ENCODE measurements at places on chromosomes 2 and 18.

- DNase-seq = no peak
Observed at GRCh38 chr18:44500808-44501610, 179.7 kb upstream of the SETBP1 start.

- no peak for DNase-seq
Observed at GRCh38 chr2:230968921-230969658, 26.8 kb upstream of the SPATA3 start.

GRCh38 chr2:1097101-1097500, 146.5 kb downstream of the SNTG2 start:
- DNase-seq = no peak

DNA sequence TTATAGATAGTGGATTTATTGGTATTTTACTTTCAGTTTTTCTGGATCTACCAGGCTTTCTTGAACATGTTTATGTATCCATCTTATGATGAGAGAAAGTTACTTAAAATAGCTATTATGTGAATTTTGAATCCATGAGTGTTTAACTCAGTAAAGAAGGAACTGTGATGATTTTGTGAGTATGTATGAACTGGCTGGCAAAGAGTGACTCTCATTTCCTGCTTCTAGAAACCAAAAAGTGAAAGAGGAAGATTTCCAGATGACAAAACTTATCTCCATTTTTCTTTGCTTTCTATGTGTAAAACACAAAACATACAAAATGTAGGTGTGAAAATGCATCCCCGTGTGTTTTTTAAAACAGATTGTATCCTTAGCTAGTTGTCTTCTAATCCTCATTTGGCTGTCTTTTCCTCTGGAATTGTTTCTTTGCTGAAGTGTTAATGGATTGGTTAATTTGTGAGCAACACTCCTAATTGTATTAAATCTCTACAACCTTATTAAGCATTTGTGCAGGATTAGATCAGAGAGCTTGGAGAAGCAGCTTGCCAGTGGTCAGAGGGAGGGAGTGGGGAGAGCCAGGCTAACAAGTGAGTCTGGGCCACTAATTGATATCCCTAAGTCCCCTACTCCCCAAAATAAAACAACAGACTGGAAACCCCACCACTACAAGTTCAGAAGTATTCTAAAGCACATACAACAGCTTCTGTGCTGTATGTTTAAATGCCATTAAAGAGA, 23.9 kb downstream of the PTPRM start:
- DNase-seq = no peak

DNA sequence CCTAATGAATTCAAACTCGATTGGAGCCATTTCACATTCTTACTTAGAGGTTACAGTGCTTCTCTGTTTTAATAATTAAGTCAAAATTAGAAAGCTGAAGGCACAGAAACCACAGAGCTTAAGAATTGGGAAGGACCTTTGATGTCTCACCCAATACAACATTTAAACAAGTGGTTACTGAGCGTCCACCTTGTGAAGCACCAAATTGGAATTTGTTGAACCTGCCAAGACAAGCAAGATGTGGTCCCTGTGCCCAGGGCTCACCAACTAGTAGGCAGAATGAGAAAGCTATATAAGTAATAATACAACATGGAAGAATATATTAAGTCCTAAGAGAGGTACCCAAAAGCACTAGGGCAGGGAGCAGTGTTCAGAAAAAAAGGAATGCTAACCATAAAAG, 64.5 kb upstream of the NPAS2 start:
- DNase-seq = no peak

DNA sequence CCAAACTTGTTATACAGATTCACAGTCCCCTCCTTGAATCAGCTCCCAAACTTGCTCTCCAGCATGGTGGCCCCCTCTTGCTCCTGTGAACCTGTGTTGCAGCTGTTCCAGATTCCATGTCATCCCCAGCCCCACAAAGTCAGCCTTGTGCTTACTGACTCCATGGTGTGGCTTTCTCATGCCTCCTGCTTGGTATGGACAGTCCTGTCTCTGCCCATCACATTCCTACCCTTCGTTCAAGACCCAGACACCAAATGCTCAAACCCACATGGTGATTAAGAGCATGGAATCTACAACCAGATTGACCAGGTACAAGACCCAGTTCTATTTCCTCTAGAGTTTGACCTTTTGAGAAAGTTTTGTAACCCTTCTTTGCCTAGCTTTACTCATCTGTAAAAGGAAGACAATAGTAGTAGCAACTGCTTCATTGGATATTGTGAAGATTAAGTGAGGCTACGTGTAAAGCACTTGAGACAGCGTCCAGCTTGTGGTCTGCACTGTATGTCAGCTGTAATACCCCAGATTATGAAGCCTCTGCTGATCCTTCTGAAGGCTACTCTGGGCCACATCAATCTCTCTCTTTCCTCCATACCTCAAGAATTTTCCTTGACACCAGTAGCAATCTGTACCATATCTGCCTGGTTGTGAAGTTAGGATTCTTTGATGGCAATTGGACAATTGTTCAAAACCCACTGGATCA, 146.4 kb upstream of the HAAO start:
- no peak for DNase-seq

DNA sequence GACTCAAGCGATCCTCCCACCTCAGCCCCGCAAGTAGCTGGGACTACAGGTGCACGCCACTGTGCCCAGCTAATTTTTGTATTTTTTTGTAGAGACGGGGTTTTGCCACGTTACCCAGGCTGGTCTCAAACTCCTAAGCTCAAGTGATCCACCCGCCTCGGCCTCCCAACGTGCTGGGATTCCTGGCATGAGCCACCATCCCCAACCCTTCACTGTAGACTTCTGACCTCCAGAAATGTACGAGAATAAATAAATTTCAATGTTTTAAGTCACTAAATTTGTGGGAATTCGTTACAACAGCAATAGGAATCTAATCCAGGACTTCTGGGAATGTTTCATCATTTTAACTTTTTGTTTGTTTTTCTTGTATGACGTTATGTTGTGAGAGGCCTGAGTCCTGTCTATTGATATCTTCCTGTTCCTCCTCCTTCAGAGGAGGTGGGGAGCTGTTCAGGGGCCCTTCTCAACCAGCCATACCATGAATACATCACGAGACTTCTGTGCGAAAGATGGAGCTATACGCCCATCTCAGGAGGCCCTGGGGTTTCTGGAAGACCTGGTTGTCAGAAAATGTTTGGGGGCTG, 40.0 kb downstream of the TEX44 start:
- no peak for DNase-seq

DNA sequence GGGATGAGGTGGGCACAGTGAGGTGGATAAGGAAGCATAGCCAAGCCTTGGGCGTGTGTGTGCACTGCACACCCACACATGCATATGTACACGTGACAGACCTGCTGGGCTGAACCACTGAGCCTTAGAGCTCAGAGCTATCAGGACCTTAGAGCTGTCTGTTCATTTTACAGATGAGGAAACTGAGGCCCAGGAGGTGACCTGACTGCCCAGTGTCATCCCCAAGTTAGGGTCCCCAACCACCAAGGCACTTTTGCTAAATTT, 8.2 kb upstream of the SNED1 start:
- DNase-seq = no peak

GRCh38 chr2:111035830-111036441, 84.8 kb upstream of the BCL2L11 start:
- no peak for DNase-seq

DNA sequence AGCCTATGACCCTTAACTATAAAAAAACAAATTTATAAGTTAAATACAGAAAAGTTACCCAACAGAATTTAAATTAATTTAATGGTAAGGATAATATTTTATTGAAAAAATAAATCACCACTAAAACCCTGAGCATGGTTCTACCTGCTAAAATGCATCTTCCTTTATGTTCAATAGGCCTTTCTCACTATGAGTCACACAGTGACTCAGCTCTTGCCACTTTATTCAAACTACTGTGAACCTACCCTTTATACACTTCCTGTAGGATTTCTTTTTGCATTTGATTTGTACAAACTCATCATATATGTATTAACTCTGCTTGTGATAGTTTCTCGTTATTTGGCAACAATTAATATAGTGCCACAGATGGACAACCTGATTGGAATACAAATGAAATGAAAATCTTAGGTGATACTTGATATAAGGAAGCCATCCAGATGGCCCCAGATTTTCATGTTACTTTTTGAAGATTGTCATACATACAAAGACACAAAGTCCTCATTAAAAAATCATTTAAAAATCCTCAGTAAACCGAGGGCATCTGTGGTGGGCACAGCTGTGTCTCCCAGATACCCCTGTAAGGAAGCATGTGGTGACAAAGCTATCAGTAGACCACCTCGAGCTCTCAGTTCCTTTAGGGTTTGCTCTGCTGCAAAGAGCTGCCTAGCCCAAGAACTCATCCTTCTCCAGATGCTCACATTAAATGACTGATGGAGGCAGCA, 55.2 kb upstream of the COBLL1 start:
- DNase-seq = no peak

DNA sequence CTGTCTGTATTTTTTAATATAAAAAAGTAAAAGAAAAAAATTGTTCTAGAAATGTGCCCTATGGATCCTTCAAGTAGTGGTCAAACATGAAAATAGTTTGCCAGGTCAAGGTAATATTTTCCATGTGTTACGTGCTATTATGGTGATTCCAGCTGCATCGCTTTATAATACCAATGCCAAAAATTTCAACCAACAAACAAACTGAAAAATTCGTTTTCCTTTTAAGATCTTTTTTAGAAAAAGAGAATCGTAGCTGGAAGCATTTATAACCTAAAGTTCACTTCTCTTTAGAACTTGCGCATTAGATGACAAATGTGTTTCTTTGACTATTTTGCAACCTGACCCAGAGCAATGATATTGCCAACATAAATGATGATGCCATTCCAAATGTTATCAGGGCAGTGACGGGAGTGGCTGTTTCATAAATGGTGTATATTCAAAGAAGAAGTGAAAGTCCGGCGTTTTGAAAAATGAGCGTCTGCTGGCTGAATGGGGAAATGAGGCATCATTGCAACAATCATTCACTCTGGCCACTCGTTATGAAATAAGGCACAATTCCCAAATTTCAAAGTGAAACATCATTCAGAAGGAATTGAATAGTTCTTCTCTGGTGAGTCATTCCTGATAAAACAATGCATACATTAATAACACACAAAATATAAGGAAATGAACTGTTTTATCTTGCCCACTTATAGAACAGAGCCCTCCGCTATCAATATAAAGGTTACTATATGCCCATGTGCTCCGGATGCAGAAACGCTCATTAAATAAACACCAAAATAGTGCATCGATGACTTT, 297.4 kb downstream of the TGIF1 start:
- no peak for DNase-seq
